ENCODE measurements at places on chromosomes 11 and 22.
A peak's percentile ranks its signal among the peaks of the same experiment; 100 is the strongest.

DNA sequence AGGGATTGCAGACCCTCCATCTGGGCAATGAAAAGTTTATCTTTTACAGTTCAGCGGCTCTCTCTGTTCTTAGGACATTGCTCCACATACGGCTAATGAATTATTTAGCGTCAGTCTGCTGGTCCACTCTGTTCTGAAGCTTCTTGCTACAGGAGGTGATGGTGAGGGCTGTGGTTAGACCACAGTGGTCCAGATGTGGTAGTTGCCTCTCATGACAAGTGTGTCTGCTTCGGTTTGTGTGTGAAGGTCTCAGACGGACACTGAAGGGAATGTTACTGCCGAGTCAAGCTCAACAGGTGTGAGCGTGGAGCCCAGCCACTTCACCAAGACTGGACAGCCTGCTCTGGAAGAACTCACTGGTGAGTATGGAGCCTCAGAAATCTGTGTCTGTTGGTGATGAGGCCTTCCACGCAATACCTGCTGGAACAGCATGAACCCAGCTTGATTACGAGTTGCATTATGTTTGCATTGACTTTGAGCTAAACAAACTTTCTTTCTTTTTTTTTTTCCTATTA is 220.8 kb downstream of the DBX1 start:
- no peak for DNase-seq

- no peak for DNase-seq
Observed at GRCh38 chr11:126927623-126928022, 72.9 kb downstream of the KIRREL3 start.

DNA sequence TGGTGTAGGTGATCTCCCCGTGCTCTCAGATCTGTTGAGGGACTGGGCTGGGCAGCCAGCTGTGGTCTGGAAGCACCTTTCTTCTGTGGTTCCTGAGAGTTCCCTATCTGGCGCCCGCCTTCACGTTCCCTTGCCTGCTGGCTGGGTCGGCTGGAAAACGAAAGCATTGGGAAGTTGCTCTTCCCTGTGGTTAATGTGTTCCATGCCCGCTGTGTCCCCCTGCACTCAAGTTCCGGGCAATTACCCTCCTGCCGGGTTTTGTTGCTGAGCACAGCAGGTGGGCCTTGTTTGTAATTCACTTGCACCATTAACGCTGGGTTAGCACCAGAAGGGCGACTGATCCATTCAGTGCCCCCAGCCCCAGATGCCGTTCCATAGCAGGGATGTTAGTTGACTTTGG is 134.1 kb downstream of the GRIK4 start:
- no peak for DNase-seq

DNA sequence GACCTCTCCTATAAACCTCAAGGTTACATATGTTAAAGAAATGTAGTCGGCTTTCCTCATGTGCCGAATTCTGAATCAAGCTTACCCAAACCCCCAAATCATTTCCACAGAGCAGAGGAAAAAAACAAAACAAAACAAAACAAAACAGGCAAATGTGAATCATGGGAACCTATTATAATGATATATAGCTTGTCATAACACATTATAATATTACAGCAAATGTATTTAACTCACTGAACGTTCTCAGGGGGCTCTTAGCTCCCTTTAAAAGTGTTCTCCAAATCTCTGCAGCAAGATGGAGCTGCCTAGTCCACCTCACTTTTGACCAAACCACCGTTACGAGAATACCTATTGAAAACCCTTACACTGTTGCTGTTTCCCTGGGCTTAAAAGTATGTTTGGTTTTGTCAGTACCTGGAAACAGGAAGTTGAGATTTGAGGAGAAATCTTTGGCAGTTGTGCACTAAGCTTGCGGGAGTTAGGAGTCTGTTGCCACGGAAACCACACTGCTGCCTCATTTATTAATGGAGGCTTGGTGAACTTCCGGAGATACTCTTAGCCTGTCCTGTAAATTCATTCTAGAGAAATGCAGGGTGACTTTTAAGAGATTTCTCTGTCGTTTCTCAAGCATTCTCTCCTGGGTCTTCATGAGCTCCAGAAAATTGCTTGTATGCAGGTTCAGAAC is 167.0 kb upstream of the RASSF10 start:
- DNase-seq: peak; percentile 31

DNA sequence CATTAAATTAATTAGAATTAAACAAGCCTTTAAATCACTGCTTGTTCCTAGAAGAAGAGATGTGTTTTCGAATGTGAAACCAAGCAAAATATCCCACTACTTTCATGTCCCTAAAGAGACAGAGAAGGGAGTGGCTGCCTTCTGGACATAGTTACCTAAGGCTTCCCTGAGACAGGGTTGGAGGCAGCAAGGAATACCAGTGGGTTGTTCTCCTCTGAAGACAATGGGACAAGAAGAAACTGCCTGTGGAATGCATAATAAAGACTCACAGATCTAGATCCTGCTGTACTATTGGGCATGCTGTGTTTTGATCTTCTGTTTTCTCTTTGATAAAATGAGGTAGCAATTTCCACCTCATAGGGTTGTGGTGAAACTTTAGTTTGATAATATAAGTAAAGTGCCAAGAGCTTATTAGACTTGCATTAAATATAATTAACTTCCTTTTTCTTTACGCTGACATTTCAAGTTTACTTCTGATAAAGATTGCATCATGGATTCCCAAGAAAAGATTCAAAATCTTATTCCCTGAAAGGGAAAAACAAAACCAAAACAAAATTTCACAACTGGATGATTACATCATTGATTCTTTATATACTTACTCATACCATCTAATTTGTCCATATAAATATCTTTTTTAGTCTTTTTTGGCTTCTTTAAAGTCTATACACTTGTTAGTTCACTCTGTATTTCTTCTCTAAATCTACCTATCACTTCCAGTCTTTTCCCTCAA is 621.3 kb downstream of the ETS1 start:
- no peak for DNase-seq

DNA sequence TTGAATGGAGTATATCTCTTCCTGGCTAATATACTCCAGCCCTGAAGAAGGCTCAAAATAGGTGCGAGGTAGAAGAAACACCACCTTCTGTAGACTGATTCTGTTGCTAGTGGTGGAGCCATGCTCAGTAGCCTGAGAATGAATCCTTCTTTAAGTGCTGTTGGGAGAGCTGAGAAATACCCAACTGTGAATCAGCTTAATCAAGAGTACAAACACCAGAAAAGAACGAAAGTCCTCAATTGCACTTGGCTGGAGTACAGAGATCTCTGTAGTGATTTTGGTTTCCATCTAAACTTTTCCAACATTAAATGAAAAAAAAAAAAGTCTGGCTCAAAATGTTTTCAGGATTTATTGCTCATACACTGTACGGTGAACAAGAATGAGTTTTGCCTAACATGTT is 619.1 kb downstream of the METTL15 start:
- DNase-seq: no peak

DNA sequence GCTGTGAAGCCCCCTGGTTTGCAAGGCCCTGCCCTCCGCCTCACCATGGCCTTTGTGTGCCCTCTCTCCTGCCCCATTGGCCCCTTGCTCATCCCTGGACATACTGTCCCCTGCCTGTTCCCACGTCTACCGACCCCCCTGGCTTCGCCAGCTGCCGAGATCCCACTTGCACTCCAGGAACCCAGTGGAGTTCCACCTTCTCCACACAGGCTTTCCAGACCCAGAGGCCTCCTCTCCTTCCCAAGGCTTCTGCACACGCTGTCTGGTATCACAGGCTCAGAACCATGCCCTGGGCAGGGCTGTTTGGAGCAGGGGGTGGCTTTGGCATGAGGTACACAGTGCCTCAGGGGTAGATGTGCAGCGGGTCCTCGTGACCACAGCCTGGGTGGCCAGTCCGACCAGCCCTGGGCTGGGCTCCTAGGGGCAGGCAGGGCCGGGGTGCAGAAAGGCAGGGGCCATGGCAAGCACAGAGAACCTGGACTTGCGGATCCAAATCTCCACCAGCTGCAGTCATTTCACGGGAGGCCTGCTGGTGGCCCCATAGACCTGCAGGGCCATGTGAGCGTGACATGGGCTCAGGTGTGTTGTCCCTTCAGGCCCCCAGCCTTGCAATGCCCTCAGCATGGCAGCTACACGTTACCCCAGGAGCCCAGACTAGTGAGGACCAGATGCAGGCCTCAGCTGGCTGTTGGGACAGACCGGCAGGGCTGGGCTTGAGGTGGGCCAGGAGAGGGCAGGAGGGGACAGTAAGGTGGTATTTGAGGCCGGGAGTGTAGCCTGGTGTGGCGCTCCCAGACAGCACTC is 9.5 kb downstream of the GRK2 start:
- DNase-seq: peak; percentile 43

GRCh38 chr11:121802542-121802941 is 313.5 kb downstream of the BLID start:
- DNase-seq: no peak

DNA sequence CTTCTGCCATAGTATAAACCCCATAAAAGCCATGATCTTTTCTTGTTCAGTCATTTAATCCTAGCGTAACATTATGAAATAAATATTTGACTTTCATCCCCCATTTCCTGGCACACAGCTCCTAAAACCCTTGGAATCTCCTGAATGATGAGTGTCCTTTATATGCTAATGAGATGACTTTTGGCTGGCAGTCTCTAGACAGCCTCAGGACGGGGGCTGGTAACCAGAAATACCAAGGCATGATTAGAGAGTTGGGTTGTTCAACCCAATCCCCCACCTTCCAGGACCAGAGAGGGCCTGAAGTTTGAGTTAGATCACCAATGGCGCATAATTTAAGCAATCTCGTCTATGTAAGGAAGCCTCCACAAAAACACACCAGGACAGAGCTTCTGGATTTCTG is 1246.1 kb upstream of the TENM4 start:
- DNase-seq: no peak

DNA sequence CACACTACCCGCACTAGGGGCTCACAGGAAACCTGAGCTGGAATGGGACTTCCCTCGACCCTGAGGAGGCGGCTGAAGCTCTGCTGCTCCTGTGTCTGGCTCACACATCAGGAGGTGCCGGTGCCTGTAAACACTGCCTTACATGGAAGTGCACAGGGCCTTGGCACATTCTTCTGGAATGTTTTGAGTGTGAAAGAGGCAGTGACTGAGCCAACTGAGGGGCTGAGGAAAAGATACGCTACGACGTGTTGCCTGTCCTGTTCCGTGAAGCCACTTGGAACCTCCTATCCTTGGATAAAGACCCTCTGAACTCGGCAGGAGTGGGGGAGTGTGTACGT is 10.5 kb downstream of the TXN2 start:
- DNase-seq: no peak

DNA sequence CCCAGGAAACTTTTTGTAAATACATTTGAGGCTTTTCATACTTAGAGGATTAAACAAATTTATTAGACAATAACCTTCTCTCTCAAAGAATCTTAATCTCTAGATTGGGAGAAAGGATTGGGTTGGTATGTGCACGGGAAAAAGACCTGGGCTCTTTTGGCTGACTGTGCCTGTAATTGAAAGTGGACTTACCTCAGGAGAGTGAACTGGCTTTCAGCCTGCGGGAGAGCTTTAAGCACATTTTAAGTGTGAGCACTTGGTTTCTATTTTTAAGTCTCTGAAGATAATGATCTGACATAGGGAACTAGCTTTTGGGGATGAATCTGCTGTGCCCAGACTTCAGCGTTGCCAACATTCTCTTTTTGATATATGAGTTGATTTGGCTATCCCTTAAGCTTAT is 35.8 kb downstream of the UVRAG start:
- DNase-seq: peak; percentile 18
